ENCODE measurements at places on chromosomes 1 and 21. TPM values are rescaled to one million over a fixed set of nuclear protein-coding genes. Genes with fewer than 3 reads are reported as not detected.

COA6 gene
- total RNA-seq: 40.5 TPM

GRCh38 chr1:61570191-61570590, 154.8 kb downstream of the TM2D1 start:
- DNase-seq: no peak

DNA sequence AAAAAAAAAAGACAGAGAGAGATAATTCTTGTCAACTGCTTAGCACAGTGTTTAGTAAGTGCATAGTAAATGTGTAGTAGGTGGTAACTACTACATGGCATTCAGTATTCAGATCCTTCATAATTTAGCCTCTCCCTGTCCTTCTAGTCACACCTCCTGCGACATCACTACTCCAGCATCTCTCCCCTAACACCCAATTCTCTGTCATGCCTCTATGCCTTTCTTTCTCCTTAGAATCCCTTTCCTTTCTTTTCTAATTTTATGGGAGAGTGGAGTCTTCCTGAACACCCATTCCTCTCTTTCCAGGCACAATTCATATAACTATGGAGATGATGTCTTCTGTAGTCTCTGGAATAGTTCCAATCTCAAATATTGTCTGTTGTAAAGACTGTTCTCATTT, 3.9 kb upstream of the VPS72 start:
- DNase-seq: no peak

GRCh38 chr1:151196292-151196800, 2.0 kb upstream of the PIP5K1A start:
- peak; percentile 91 for DNase-seq

CYYR1 gene
- total RNA-seq: not detected

S100A12 gene
- not detected for total RNA-seq

- no peak for DNase-seq
These were observed 542.7 kb upstream of the ADGRL4 start for GRCh38 chr1:79549201-79549600.

- peak; percentile 18 for DNase-seq
These were observed 15.6 kb upstream of the VAMP3 start for GRCh38 chr1:7755448-7755847.

SH3BP5L gene
- 23.5 TPM for total RNA-seq

RASAL2 gene
- 14.7 TPM for total RNA-seq

INKA2 gene
- 2.0 TPM for total RNA-seq

- DNase-seq: no peak
These were observed 34.8 kb downstream of the ACOT7 start for GRCh38 chr1:6358757-6359201.

GRCh38 chr1:227192163-227192562, 126.1 kb downstream of the CDC42BPA start:
- no peak for DNase-seq

- DNase-seq: no peak
These were observed 60.2 kb downstream of the FASLG start for GRCh38 chr1:172719066-172719627.

PADI4 gene
- not detected for total RNA-seq

VWA1 gene
- total RNA-seq: 232 TPM

KCNJ9 gene
- total RNA-seq: not detected

Measured in HT-29 (cell line).